ENCODE measurements at places on chromosomes 2 and 18. TPM values are rescaled to one million over a fixed set of nuclear protein-coding genes. Genes with fewer than 3 reads are reported as not detected.
A peak's percentile ranks its signal among the peaks of the same experiment; 100 is the strongest.

DNA sequence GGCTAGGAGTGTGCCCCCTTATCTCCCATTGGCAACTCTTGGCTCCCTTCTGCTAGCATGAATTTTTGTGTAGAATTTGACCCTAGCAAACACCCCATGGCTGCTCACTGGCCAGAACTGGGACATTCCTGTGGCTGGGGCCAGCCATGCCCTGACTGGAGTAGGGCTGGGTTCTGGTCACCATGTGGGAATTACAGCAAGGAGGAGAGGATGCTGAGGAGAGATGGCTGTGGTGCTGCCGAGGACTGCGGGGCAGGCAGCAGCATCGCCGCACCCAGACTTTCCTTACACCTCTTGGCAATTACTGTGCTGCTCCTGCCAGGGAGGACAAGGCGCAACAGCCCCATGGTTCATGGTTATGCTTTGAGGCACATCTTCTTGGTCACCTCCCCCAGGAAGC lies 12.7 kb downstream of the KCNF1 start:
- DNase-seq: no peak

DNA sequence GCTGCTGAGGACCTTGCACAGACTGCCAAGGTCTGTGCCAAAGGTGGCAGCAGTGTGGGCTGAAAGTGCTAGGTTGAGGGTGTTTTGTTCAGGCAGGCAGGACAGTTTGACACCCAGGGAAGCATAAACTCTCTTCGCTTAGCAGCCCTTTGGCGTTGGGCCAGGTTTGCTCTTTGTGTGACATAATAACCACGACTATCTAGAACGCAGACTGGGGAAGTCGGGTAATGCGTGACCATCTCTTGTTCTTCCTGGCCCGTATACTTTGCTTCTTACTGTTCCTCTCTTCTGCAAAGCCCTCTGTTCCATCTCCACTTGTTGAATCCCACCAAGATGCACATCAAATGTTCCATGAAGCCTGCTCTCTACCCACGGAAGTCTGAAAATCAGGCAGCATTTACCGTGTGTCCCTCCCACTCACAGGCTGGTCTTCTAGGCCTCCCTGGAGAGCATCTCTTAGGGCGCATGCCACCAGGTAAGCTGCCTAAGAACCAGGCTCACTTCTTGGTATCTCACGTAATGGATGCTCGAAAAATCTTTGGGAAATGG lies 96.7 kb upstream of the LMAN1 start:
- peak; percentile 53 for DNase-seq

The PIEZO2 gene
- total RNA-seq: 1.1 TPM

DNA sequence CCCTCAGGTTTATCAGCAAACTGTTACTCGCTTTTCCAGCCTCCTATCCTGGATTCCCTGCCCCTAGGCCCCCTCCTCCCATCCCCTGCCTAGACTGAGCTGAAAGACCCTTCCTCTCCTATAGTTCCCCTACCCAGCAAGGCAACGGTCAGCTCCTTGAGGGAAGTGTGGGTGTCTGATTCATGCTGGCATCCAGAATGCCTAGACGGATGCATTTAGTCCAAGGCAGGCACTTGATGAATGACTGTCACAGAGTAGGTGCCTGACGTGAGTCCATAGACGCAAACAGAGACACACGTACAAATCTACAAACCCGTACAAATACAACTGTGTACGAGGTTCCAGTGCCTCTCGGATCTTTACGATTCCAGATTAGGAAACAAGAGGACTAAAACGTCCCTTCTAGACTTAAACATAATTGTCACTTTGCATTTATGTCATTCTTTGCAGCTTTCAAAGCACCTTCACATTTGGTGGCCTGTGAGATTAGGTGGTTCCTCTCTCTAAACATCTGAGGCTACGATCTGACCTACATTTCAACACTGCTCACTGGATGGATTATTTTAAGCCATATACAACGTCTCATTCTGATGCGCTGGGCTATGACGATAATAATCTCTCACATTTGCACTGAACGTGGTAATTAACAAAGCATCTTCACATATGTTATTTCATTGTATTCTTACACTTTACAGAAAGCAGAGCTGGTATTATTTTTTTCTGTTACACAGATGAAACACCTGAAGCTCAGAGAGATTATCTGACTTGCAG lies 36.7 kb downstream of the DNMT3A start:
- no peak for DNase-seq

The TMEM37 gene
- 2.9 TPM for total RNA-seq

- no peak for DNase-seq
Measured at GRCh38 chr2:230946429-230947234, 21.6 kb upstream of the GPR55 start.
